ENCODE measurements at places on chromosomes 12 and 14.
A peak's percentile ranks its signal among the peaks of the same experiment; 100 is the strongest.

GRCh38 chr12:115794659-115795081 lies 482.8 kb downstream of the MED13L start:
- DNase-seq = no peak

GRCh38 chr12:19529951-19530636 lies 90.8 kb downstream of the AEBP2 start:
- DNase-seq = no peak

DNA sequence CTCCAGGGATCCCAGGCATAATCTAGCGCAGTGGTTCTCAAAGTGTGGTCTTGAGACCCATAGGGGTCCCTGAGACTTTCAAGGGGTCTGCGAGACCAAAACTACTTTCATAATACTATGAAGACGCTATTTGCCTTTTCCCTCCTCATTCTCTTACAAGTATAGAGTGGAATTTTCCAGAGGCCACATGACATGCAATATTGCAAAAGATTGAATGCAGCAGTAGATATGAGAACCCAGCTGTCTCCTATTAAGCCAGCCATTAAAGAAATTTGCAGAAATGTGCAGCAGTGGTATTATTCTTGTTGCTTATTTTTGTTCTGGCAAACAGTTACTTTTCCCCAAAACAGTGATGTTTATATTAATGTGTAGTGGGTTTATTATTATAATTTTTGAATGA lies 62.8 kb downstream of the VWF start:
- DNase-seq = no peak

DNA sequence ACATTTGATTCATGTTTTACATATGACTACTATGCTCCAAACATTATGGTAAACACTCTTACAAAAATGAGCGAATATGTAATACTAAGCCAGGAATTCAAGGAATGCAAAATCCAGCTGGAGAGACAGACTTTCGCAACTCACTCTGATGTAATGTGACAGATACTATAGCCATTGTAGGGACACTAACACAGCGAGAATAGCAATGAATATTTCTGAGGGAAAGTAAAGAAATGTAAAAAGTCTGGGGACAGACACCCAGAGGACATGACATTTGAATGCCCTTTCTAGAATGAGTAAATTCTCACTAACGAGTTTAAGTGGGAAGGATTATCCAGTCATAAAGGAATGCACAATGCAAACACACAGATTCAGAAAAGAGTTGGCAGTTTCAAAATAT lies 121.9 kb downstream of the PIK3C2G start:
- DNase-seq = no peak

GRCh38 chr12:25840678-25841465 lies 117.6 kb upstream of the RASSF8 start:
- no peak for DNase-seq

DNA sequence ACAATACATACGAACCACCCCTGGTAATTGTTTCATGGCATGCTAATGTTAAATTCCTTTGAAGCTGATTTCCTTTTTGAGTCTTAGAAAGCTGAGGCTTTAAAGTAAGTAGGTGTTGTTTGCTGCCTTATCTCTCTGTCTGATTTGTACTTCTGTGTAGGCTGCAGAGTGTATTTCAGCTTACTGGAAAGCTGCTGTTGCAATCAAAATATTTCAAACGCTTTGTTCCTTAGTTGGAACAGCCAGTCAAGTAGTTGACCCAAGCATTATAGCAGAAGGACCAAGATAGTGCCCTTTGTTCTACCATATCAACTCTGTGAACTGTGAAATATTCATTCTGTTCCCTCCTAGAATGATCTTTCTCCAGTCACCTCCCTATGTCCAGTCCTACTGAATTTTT lies 3.1 kb downstream of the PKP2 start:
- DNase-seq = no peak

DNA sequence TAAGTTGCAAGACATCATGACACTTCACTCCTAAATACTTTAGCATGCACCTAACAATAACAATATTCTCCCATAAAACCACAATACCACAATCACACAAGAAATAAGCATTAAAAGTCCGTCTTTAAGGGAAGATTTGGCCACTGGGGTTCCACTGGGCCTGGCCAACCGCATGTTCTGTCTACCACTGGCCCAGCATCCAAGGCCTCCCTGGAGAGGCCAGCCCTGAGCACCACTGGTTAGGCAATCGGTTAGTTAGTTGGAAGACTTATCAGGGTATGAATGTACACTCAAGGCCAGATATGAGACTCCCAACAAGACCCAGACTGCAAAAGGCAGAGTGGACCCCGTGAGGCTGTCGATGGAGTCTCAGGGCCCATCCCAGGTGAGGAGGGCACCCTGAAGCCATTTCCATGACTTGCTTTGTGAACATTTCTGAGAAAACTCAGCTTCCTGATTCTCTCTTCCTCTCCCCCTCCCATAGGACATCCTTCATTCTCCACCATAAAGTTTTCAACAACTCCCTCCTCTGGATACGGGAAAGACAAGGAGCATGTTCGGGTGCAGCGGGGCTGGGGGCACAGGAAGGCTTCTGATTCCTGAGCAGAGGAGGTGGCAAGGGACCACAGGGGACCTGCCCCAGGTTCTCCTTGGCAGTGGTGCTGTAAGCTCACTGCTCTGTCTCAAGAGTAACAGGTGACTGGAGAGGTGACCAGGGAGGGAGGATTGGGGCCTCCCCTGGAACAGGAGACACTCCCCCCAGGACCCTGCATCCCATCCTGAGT lies 5.9 kb downstream of the PXN start:
- no peak for DNase-seq

DNA sequence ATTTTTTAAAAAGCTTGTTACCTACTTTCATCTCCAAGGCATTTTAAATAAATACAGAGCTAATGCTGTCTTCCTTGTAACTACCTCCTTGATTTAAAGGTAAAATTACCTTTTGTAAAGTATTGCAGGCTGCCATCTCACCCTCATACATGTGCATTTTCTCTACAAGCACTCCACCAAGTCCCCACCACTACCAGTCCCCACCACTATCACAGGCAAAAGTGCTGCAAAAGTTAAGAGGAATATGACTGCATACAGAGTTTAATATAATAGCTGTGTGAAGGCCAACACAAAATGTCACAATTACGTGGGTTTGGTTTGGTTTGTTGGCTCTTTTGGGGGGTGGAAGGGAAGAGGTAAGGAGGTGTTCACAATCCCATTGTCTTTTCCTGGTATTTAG lies 9.6 kb downstream of the SIX1 start:
- DNase-seq = no peak

- DNase-seq = no peak
These were observed 270.7 kb upstream of the DIO3 start for GRCh38 chr14:101290611-101291010.

DNA sequence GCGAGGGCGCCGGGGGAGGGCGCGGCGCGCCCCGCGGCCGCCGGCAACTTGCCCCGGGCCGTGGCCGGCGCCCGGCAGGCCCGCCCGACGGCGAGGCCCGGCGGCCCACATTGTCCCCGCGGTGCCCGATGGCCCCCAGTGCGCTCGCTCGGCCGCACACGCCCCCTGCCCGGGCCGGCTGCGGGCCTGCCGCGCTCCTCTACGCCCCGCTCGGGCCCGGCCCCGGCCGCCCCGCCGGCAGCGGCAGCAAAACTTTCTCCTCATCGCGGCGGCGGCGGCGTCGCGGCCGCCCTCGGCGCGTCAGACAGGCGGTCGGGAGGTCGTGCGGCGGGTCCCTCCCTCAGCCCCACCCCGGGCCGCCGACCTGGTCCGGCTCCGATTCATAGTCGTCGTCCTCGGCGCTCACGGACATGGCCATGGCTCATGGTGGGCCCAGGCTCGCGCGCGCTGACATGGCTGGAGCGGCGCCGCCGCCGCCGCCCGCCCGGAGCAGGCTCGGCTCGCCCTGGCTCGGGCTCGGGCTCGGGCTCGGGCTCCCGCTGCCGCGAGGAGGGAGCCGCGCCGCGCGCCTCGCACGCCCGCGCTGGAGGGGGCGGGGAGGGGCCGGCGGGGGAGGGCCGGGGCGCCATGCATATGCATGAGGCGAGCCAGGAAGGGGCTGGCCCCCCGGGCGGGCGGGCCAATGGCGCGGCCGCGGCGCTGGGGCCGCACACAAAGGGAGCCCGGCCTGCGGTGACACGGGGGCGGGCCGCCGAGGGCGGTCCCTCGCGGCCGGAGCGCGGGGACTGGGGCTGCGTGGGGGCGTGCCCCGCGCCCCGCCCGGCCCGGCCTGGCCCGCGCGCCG lies 67.1 kb downstream of the RNF34 start:
- peak; percentile 91 for DNase-seq

All from CD4-positive, alpha-beta T cell treated with Interleukin-4 for 1 hour (primary cell).